Esophagus squamous epithelium (tissue), 5 donors: ENCODE measurements at places on chromosomes 3 and 15.

DNA sequence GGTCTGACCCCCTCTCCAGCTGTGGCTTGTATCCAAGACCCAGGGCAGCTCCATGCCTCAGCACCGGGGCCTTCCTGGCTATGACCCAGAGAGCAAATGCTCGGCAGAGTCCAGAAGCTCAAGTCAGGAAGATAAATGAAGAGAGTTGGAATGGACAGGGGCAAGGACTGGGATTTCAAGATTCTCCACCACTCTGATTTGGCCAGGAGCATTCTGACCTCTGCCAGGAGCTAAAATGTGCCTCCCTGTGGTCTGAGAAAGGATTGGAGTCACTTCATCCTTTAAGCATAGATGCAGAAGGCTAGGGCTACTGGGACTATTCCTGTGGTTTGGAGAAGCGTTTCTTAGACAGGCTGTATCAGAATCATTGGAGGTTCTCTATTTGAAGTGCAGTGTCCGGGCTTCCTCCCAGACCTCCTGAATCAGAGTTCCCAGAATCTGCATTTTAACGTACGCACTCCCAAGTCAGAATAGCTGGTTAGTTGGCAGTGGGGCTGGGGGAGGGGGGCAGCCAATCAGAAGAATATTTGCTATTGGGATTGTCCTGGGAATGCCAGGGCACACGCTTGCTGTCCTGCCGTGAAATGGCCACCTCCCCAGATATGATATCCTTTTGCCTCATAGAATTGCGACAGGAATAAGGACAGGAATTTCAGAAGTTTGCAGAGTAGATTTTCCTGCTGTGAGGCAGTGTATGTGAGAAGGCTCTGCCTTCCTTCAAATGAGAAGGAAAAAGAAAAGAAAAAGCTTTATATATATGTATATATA is 57.4 kb downstream of the HRH1 start:
- no peak for DNase-seq

DNA sequence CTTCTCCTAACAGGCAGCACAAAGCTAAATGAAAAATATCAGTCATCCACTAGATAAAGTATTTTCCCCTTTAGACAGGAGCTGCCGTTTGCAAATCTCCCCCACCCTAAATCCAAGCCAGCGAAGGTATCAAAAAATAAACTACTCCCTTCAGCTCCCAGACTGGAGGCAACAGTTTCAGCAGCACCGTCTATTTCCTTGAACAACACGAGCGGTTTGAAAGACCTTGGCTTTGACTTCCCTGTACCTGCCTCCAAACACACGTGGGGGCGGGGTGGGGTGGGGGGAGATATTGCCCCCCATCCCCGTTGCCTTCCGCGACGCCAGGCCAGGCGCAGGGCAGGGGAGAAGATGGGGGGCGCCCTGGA is 832 bp upstream of the CACNA1D start:
- DNase-seq = no peak

GRCh38 chr3:177283983-177284382 is 86.7 kb upstream of the TBL1XR1 start:
- DNase-seq = no peak

DNA sequence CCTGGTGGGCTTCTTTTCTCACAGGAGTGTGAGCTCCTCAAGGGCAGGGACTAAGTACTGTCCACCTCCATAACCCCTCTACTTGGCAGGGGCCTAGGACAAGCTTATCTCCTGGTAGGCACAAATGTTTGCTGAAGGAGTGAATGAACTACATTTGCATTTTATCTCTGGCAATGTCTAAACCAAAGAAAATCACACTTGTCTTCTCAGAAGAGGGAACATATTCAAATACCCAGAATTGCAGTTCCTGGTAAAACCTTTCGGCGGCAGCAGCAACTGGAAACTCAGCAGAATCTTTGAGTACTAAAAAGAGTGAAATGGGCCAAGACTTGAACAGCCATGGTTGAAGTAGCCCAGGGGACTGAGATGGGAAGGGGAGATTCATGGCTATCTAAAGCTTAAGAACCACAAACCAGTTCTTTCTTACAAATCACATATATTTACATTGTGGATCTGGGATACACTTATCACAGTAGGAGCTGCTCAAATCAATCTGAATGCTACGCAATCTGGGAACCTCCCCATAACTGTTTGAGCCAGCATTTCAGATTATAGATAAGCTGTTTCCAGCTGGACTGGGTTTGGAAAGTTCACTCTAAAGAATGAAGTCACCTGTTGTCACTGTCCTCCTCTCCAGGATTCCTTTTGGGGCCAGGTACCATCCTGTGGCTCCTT is 18.7 kb upstream of the PTPN9 start:
- DNase-seq = no peak

GRCh38 chr3:61118830-61119229 is 132.4 kb downstream of the FHIT start:
- no peak for DNase-seq

- no peak for DNase-seq
Observed at GRCh38 chr3:23805210-23805632, 534 bp upstream of the UBE2E1 start.

DNA sequence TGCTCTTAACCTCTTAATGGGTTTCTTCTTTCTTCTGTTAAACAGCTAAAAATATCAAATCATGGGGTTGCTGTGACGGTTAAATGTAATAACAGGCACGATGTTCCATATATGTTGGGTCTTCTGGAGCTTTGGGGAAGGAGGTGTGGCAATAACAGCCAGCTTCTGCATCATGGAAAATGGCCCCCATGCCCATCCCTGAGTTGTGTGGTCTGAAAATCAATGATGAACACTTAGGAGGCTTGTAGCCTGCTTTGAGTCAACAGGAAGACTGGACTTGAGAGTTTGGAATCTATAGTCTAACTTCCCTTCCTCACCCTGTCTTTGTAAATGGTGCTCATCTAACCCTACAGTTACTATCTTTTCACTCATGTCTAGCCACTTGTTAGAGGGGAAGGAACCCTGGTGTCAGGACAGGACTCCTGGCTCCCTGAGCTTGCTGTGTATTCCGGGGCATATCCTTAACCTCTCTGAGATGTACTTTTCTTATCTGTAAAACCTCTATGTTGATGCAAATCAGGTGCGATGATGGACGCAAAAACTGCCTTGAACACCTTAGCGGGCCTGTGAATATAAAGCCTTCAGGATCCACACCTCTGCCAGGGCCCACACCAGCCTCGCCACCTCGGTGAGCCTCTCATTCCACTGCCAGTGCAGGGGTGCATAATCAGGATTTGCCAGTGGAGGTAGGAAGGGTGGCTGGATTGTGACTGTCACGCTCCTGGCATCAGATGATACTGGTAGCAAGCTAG is 27.5 kb downstream of the SMAD3 start:
- no peak for DNase-seq

DNA sequence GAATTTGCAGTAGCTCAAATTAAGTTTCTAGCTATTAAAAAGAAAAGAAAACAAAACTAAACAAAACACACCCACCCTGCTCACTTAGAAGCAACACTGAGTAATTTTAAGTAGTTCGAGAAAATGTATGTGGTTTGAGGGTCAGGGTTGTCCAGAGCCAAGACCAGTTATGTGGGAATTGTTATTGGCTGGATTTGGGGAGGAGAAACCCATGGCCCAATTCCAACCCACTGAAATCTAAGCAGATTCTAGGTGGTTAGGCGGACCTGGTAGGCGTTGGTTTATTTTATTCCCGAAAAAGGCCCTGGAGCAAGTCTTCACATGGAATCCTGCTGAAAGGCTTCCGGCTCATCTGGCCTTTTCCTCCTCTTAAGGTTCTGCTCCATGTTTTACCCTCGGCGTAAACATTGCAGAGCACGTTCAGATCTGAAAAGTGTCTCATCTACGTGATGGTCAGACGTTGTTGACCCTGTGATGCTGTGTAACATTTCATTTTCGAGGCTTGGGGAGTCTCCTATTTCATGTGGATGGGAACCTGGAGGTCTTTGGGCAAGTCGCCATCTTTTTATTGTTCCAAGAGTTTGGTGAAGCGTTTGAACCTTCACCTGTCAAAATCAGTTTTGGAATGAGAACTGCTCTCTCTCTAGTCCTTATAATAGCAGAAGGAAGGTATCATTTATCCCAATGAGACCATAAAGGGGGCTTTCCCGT is 64.0 kb downstream of the FLNB start:
- DNase-seq = no peak

DNA sequence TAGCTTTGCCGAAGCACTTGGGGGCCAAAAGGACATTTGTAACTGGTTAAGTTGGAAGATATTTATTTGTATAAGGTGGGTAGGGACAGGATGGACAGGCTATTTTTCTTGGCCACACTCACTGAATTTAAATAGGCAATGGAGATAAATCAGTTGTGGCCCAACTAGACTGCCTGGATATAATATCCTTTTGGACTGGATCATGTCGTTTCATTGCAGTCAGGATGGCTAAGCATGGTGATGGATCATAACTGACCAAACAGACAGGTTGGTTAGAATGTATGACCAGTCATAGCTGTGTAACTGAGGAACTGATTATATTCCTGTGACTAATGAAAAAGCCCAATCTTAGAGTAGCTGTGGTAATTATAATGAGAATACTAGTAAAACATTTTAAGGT is 284.0 kb downstream of the LPP start:
- no peak for DNase-seq

- DNase-seq = no peak
Observed at GRCh38 chr15:44222478-44222877, 27.4 kb upstream of the FRMD5 start.

DNA sequence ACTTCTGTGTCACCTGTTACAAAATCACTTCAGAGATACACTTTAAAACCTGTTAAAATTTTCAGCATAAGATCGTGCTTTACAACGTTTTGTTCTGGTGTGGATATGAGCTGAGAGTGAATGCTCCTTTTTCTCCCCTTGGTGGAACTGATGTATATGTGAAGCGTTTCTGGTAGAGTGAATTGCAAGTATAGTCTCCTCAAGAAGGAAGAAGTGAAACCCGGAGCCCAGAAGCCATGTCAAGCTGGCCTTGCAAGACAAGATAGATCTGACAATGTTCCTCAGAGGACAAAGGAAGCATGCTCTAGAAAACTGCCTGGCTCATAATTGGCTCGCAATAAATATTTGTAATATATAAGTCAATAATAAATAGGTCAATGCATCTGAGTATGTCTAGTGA is 23.6 kb downstream of the SERPINI2 start:
- DNase-seq = no peak

GRCh38 chr15:40222131-40222530 is 16.7 kb upstream of the PAK6 start:
- DNase-seq = no peak

- DNase-seq = no peak
Observed at GRCh38 chr15:68382286-68383007, 49.5 kb downstream of the ITGA11 start.

GRCh38 chr15:85172846-85173490 is 191.3 kb downstream of the PDE8A start:
- no peak for DNase-seq

DNA sequence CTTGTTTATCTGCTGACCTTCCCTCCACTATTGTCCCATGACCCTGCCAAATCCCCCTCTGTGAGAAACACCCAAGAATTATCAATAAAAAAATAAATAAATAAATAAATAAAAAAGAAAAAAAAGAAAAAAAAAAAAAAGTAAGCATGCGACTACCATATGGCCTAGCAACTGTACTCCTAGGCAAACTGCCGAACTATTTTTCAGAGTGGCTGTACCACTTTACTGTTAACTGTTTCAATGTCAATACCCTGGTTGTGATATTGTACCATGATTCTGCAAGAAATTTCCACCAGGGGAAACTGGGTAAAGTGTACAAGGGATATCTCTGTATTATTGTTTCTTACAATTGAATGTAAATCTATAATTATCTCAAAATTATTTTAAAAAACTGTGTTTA is 41.3 kb upstream of the MAP4 start:
- no peak for DNase-seq

- no peak for DNase-seq
Observed at GRCh38 chr15:94272251-94272898, 41.0 kb downstream of the MCTP2 start.

- DNase-seq = no peak
Observed at GRCh38 chr15:41901431-41901830, 7.6 kb upstream of the SPTBN5 start.

GRCh38 chr15:88246666-88247446 is 9.7 kb downstream of the NTRK3 start:
- no peak for DNase-seq

- no peak for DNase-seq
Observed at GRCh38 chr3:57031631-57032541, 28.6 kb upstream of the SPATA12 start.

- no peak for DNase-seq
Observed at GRCh38 chr3:197293605-197294237, 4.7 kb downstream of the DLG1 start.

- DNase-seq = no peak
Observed at GRCh38 chr15:56653107-56653506, 80.2 kb downstream of the ZNF280D start.

GRCh38 chr15:72315706-72316370 is 4.1 kb downstream of the CELF6 start:
- no peak for DNase-seq

- no peak for DNase-seq
Observed at GRCh38 chr3:95302044-95302443, 1239.2 kb downstream of the NSUN3 start.

GRCh38 chr3:167816953-167817352 is 81.4 kb downstream of the SERPINI1 start:
- DNase-seq = no peak

DNA sequence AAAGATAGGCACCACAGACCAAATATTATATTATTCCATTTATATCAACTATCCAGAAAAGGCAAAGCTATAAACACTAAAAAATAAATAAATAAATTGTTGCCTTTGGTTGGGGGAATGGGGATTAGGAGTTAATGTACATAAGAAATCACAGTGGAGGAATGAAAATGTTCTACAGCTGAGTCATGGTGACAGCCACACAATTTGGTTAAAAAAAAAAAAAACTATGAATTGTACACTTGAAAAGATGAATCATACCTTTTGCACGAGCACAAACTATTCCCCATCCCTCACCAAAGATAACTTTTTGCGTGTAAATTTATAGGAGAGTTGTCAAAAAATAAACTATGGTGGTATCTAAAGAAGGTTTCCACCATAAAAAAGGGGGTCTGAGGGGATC is 103.2 kb downstream of the TBC1D5 start:
- DNase-seq = no peak

DNA sequence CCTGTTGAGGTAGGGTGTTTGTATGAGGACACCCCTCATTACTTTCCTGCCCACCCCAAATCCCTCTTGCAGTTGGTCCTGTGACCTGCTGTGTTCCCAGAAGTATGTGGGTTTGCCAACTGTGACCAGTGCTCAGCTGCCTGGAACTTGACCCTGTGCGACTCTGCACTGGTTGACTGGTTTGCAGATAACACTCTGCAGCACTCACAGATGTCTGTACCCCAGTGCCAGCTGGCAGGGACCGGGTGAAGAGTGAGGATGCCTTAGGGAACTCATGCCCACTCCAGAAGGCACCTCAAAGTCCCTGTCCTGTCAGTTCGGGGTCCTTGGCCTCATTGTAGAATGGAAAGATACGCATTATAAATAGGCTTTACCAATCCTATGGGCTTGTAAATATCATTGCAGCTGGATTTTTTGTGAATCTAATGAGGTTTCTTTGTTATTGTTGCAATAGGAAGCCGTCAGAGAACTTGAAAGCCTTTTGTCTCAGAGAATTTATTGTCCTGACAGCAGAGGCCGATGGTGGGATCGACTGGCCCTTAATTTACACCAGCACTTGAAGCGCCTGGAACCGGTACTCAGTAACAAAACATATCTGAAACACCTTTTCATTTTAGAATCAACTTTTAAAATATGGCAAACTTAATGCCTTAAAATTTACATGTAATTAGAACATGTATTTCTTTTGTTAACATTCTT is 18.2 kb downstream of the FAN1 start:
- DNase-seq = no peak

- no peak for DNase-seq
Observed at GRCh38 chr3:195034541-195034940, 236.4 kb downstream of the XXYLT1 start.
